Stimulated activated CD8-positive, alpha-beta memory T cell treated with anti-CD3 and anti-CD28 coated beads, Interleukin-7, amount 100 ng/mL, for 4 hours (primary cell): ENCODE measurements at places on chromosomes 11 and 22.

- no peak for DNase-seq
Observed at GRCh38 chr11:45872651-45873356, 12.6 kb upstream of the MAPK8IP1 start.

DNA sequence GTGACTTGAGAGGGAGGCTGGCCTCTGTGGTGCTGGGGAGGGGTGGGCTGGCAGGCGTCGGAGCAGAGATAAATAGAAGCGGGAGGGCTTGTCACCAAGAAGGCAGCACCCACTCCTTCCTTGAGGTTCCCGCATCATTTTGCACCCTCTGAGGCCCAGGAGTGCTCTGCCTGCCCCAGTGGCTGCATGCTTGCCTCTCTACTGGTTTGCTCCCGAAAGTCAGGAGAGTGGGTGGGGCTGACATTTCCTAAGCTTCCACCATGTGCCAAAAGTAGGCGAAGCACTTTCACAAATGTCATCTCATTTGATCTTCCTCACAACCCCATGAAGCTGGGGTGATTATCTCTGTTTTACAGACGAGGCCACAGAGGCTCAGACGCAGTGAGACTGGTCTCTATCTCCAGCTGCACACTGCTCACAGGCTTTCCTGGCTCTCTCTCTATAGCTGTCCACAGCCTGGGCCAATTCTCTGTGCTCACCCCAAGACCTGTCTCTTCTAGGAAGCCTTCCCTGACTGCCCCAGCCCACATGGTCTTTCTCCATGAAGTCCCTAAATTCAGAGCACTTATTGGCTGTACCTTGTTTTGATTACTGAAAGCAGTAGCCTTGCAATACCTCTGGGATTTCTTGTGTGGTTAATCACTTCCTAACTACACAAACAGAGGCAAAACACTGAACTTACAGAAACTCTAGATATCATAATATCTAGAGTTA is 2.6 kb upstream of the UCP3 start:
- no peak for DNase-seq

DNA sequence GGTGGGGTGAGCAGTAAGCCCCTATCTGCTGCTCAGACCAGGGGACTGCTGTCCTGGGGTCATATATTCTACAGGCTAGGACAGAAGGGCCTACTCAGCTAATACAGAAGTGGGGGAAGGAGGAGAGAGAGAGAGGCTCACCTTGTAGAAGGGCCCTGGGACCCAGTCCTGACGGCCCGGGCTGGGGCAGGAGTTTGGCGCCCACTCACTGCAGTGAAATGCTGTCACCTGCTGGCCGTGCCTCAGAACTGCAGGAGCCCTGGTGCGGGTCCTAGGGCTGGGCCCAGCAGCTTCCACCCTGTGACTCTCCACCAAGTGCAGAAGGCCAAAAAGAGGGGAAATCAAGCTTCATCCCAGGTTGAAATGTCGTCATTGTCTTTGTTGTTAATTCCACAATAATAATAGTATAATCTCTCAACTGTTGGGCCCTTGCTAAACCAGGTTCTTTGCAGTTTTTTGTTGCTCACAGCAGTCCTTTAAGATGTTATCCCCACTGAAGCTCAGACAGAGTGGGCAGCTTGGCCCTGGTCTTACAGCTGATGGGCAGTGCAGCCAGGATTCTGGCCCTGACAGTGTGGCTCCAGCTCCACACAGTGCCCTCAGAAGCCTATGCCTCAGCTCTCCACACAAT is 29.6 kb downstream of the TRIM29 start:
- peak; percentile 11 for DNase-seq

- no peak for DNase-seq
Observed at GRCh38 chr11:26228778-26229177, 103.2 kb upstream of the ANO3 start.

GRCh38 chr22:20814221-20814808 is 40.4 kb downstream of the SERPIND1 start:
- DNase-seq: no peak

DNA sequence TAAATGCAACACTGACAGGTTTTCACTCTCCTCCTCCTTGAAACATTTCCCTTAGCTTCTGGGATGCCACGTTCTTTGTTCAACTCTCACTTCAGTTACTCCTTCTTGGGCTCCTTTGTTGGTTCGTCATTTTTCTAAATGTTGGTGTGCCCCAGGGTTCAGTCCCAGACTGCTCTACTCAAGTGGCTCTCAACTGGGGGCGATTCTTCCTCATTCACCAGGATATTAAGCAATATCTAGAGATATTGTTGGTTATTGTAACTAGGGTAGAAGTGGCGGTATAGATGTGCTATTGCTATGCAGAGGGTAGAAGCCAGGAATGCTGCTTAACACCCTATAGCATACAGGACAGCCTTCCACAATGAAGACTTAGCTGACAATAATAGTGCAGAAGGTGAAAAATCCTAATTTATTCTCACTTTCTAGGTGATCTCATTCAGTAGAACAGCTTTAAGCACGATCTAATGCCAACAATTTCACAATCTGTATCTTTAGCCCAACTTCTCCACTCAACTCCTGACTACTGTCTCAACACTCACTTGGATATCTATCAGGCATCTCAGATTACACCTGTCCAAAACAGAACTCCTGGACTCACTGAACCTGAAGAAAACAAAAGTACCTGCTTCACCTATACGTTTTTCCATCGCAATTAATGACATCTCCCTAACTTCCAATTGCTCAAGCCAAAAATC is 4.6 kb downstream of the NUP160 start:
- DNase-seq: no peak

DNA sequence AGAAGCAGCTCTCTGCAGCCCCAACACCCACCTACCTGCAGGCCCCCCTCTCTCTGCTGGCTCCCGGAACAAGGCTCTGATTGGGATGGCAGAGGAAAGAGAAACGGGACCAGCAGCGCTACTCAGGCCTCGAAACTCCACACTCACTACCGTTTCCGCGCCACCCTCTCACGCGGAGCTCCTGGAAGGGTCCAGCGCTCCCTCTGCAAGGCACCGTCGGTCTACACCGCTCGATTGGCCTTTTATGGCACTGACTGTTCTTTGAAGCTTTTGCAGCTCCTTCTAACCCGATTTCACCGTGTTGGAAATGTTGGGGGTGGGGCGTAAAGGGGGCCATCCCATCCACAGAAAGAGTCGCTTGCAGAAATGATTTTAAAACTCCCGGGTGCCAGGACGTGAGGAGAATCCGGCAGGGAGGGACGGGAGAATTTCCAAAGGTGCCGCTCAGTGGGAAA is 323 bp upstream of the PANX1 start:
- DNase-seq: no peak

DNA sequence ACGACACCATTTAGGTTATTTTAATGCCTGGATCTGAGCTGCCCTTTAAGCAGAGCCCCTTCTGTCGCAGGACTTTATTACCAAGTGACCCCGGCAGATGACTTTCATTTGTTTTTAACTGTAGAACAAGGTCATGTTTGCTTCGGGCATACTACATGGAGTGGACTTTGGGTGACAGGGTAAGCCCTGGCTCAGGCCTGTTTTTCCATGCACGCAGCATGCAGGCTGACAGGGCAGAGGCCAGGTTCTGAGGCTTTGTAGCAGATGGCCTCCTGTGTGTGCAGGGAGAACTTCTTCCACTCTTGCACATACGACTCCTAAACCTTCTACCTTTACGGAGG is 50.5 kb downstream of the SNX19 start:
- DNase-seq: no peak

DNA sequence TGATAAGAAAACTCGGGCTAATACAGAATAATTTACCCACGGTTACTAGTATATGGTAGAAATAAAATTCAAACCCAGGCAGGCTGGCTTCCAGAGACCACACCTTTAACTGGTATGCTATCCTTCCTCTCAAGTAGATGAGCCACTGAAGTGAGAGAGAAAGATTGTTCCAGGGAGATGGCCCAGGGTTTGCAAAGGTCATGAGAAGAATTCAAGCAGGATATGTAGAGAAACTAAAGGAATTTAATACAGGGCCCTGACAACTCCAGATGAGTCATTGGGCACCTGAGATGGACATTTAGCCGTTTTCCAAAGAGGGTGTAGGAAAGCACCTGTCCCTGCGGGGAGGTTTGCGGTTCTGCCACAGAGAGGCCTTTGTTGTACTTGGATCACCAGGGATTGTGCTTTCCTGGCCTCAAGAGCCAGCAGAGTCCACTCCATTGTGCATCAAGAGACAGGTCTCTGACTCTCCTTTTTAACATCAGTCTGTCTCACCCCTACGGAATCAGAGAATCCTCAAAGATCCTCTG is 152.7 kb upstream of the BLID start:
- DNase-seq: no peak

- no peak for DNase-seq
Observed at GRCh38 chr11:118953265-118953664, 2.8 kb upstream of the UPK2 start.

DNA sequence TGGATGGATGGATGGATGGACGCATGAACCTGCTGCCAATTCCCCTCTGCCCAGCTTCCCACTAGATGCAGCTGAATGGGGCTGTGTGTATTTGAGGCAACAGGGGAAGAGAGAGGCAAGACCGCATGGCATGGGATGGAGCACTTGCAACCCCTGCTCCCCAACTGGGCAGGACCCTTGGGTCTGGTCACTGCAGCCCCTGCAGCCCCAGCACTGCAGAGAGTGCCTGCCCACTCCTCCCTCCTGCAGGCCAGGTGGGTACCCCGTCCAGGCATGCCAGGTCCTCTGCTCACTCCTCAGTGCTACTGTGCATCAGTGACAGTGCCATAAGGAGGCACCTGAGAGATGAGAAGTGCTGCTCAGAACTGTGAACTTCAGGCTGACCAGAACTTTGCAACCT is 40.3 kb downstream of the OSBPL5 start:
- DNase-seq: no peak

DNA sequence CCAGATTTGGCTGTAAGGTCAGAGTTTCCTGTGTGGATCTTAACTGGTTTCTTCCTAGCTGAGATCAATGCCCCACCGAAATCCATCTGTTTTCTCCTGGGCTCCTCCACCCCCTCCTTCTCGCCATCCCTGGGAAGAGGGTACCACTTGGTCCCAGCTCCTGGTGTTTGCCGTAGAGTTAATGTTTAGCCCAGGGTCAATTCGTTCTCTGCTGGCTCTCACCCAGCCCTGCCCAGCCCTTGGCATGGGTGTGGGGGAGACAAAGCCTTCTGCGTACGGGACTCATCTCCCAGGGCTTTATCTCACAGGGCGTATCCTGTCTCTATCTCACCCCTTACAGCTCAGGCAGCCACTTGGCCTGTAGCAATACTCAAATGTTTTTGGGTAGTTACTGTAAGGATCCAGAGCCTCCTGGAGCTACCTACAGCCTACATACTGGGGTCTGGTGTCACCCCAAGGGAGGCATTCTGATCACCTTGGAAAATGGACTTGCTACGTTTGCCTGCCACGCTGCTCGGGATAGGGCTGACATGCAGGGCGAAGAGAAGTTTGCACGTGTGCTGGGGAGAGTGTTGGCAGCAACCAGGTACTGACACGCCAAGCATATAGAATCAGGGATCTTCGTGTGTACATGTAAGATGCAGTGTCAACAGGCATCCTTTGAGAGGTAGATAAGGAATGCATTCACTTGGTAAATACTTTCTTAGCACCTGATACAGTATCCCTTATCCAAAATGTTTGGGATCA is 66.1 kb downstream of the SCN3B start:
- DNase-seq: no peak

GRCh38 chr22:48259991-48260670 is 1497.7 kb downstream of the TBC1D22A start:
- DNase-seq: no peak

DNA sequence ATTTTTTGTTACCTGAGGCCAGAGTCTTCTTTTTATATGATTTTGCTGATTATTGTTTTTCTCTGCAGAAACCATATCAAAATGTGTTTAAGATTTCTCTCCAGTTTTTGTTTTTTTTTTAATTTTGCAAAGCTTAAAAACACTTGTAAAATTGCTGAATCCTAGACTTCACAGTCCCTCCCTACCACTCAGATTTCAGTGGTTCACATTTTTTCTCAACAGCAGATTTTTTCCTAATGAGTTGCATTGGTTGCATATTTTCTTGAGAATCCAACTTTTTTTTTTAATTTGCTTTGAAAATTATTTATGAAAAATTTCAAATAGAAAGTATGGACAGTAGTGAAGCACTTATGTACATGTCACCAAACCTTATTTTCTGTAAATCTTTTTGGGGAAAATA is 5.8 kb downstream of the ARL14EP start:
- DNase-seq: no peak

- no peak for DNase-seq
Observed at GRCh38 chr11:106159836-106160235, 82.4 kb downstream of the AASDHPPT start.

DNA sequence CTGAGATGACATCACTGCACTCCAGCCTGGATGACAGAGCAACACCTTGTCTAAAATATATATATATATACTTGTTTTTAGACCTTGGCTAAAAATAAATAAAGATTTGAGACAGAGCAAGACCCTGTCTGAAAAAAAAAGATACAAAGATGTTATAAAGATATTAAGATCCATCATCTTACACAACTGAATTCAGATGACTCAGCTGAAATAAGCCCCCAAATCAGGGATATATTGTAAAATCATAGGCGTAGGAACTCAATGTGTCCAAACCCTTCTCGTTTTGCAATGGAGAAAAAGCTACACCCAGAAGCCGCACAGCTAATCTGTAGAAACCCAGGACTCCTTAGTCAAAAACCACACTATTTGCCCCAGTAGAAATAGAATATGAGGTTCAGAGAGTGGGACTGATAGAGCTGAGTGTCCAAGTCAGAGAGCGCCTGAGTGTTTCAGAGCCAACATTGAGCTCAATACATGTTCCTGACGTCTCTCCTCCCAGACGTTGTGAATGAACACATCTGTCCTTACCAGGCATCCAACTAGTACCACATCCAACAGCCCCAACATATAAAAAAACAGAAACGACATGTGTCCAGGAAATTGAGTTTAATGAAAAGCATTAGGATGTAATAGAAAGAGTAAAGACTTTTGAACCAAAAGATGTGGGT is 207.9 kb upstream of the BLID start:
- DNase-seq: no peak

DNA sequence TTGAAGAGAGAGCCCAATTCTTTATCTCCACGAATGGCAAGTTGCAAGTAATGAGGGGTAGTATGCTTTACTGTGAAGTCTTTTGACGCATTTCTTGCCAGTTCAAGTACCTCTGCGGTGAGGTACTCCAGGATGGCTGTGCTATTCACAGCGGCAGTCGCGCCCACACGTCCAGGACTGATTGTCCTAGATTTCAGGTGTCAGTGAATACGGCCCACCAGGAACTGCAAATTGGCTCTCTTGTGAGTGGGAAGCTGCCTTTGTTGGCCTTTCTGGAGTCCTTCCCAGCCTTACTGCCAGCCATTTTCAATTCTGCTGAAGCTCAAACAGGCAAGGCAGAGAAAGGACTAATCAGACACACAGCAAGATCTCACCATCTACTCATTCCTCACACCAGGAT is 8.5 kb downstream of the PPFIA1 start:
- no peak for DNase-seq

- DNase-seq: no peak
Observed at GRCh38 chr22:26681395-26681821, 24.0 kb downstream of the MIAT start.

DNA sequence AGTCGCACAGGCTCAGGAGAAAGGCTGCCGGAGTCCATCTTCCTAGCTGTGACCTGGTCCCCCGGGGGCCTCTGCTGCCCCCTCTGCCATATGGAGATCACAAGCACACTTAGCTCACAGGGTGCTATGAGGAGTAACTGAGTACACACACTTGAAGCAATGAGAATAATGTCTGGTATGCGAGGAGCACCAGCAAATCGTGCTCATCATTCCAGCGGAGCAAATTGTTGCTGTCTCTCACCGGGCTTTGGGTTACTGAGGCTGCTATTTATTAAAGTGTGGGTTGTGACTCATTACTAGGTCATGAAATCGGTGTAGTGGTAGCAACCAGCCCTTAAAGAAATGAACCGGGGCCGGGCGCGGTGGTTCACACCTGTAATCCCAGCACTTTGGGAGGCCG is 48.1 kb upstream of the EIF3D start:
- DNase-seq: no peak

- DNase-seq: no peak
Observed at GRCh38 chr11:77724636-77725035, 87.0 kb upstream of the CLNS1A start.
